ENCODE measurements at places on chromosomes 1 and 21.

GRCh38 chr1:27380224-27380623 is 2.9 kb downstream of the CD164L2 start:
- DNase-seq = no peak

DNA sequence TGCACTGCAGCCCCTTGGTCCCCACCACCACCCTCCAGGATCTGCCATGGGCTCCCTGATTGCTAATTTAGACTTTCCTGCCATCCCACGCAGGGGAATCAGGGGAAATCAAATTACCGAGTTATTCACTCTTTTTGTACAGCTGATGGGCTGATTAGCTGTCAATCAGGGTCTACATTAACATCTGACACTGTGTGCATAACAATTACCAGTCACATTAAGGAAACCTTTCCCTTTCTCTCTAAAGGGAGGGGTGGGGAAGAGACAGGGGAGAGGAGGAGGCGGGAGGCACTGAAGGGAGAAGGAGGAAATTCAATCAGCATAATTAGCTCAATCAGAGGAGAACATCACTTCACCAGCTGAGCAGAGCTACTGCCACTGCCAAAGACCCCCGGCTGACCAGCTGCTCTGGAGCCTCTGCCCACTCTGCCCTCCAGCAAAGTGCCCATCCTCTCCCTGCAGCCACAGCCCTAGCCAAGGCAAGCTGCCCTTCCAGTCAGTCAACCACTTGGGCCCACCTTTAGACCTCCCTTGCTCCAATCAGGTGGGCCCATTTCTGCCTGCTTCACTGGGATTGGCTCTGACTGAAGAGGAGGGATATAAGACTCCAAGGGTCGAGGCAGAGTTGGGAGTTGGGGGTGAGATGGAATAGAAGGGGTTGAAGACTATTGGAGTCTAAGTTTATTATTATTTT is 199.3 kb upstream of the ZC3H12A start:
- DNase-seq = no peak

DNA sequence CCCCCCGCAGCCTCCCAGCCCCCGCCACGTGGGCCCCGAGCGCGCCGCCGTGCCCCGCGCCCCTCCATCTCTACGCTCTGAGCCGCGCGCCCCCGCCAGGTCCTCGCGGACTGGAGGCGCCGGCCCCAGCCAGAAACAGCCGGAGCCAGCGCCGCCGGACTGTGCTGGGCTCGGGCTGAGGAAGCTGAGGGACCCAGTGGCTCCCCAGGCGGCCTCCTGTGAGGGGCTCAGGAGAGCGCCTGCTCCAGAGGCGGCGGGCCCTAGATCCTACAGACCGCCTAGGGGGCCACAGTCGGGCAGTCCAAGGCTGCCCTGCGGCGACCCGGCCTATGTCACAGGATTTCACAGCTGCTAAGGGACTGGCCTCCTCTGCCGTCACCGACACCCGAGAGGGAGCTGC is 82.1 kb downstream of the NENF start:
- no peak for DNase-seq

- no peak for DNase-seq
Observed at GRCh38 chr1:180343921-180344769, 114.1 kb downstream of the LHX4 start.

GRCh38 chr1:8816831-8817411 is 519 bp downstream of the RERE start:
- DNase-seq = peak; percentile 7

DNA sequence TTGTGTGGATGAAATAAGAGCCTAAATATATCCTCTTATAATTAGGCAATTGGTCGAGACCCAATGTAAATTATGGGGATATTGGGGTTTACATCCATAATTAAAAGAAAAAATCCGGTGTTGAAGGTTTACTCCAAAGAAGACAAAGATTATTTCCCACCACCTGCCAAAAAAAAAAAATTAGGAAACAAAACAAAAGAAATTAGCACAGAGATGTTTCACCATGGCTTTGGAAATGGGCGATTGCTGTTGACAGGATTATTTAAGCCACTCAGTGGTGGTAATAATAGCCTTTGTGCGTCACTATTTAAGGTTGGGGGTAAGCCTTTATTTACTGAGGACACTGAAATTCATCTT is 585 bp upstream of the GLRX2 start:
- no peak for DNase-seq

DNA sequence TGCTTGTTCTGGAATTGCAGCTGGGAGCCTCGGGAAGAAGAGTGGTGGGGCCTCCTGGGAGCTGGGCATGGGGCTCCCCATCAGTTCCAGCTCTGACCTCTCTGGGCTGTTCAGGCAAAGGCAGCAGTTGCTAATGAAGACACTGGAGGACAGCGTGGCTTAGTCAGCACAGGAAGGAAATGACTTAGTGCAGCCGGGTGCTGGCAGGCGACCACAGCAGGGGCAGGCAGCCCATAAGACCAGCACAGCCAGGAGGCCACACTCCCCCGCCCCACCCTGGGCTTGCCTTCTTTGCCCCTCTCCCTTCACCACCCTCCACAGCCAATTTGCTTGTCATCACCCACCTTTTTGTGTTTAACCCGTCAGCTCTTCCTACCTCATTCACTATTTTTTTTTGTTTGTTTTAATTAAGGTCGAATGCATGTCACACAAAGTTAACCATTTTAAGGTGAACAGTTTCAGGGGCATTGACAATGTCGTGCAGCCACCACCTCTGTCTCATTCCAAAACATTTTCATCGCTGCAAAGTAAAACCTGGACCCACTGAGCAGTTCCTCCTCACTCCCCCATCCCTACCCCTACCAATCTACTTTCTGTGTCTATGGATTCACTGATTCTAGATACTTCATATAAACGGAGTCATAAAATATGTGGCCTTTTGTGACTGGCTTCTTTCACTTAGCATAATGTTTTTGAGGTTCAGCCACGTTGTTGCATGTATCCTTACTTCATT is 10.9 kb downstream of the OLIG2 start:
- DNase-seq = peak; percentile 37

DNA sequence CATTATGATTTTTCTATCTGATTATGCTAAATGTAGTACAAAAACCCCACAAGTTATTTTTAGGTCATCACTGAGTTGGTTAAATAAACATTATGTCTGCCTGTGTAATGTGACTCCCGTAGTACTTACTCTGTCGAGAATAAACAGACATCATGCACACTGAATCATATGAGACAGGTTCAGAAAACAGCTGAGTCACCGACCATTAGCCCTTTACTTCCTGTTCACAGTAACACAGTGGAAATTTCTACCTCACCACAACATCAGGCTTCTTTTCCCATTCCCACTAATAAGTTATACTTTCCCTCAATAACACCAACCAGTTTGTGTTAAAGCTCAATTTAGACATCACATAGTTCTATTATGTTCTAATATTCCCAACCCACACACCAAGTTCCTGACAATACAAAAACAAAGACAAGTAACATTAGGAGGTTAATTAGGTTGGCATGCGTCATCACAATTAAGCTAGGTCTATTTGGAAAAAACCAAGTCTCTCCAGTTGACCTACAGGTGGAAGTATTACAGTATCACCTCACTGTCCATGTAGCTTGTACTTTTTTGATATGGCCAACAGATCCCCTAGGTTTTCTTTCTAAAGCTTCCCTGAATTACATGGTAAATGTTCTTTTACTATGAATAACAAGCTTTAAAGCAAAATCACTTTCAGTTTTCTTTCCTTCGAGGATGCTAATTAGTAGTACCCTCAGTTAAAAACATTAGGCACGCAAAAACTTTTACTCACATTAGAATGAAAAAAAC is 154.2 kb downstream of the EIF4G3 start:
- peak; percentile 69 for DNase-seq

DNA sequence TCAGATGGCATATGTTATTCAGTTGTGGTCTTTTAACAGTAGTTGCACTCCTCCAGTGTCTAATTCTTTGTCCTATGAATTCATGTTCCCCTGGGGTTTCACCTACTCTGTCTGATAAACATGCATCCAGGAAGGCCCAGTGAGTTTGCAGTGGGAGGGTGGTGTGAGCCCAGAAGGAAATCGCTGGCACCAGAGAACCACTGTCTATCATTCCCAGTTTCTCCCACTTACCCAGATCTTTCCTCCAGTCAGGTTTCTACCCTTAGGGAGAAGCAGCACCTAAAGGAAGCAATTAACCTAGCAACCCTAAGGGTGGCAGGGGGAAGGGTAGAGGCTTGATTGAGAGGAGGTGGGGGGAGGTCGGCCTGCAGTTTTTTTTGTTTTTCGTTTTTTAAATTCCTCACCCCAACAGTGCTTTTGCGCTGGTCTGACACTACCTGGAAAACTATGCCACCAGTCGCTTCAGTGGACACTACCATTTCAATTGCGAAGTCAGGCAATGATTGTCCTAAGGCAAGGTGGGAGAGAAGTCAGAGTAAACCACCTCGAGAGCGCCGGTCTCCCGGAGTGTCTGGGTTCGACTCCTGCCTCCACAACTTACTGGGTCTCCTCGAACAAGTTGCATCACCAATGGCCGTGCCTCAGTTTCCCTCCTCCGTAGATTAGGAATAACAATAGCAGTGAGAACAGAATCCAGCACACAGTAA is 766 bp upstream of the SLC44A3 start:
- DNase-seq = no peak

DNA sequence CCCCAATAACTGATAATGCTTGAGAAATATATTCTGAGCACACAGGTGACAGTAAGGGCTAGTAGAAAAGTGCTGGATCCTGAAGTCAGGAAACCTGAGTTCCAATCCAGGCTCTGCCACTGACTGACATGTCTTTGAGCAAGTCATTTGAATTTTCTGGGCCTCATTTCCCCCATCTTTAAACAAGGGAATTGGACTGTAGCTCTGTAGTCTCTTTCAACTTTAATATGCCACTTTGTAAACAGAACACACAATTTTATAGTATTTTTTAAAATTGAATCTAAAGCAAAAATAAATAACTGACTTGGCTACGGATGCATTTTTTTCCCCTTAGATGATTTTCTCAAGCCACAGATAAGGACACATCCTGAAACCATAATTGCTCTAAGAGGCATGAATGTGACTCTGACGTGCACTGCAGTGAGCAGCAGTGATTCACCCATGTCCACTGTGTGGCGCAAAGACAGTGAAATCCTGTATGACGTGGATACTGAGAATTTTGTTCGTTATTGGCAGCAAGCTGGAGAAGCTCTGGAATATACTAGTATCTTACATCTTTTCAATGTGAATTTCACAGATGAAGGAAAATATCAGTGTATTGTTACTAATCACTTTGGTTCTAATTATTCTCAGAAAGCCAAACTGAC is 37.0 kb downstream of the LRIG2 start:
- DNase-seq = no peak

- no peak for DNase-seq
Observed at GRCh38 chr1:204225841-204226735, 12.3 kb upstream of the GOLT1A start.

DNA sequence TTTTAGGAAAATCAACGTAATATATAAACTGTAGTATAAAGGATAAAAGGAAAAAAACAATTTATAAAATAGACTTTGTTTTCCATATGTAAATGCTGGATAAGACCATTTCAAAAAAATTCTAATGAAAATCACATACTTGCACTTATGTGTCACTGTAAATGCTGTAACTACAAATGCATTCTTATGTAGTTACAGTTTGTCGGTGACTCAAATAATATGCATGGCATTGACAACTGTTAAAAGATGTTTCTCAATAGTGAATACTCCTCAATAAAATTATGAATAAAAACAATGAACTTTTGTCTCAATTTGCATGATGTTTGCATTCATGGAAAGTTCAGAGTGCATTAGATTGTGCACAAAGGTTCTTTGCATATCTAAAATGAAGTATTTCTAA is 614.0 kb upstream of the CHRM3 start:
- DNase-seq = no peak

GRCh38 chr1:7942214-7942921 is 1.7 kb upstream of the TNFRSF9 start:
- DNase-seq = peak; percentile 36

DNA sequence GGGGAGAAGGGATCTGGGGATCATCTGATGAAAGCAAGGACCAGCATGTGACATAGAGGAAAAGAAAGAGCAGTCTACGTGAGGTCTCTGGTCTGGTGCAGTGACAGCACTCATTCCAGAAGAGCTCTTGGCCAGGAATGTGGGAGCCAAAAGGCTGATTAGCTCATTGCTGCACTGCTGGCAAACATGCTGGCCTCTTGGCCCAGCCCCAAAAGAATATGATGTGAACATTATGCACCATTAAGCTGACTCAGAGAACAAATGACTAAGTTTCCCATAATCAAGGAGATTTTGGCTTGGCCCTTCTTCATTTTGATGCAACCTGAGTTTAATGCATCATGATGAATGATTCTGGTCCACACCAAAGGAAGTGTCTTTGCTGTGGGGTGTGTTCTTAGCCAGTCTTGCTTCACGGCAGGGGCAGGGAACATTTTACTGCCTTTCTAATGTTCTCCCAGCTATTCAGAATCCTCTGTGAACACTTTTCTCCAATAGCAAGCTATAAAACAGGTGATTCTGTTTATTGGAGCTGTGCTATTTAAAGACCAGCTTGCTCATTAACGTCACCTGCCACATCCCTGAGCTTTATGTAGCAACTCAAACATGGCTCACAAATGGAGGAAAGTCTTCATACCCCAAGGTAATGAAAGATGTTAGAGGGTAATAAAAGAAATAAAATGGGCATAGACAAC is 55.1 kb downstream of the PCBP3 start:
- DNase-seq = no peak

GRCh38 chr21:33943293-33943692 is 27.7 kb upstream of the ATP5PO start:
- DNase-seq = no peak

DNA sequence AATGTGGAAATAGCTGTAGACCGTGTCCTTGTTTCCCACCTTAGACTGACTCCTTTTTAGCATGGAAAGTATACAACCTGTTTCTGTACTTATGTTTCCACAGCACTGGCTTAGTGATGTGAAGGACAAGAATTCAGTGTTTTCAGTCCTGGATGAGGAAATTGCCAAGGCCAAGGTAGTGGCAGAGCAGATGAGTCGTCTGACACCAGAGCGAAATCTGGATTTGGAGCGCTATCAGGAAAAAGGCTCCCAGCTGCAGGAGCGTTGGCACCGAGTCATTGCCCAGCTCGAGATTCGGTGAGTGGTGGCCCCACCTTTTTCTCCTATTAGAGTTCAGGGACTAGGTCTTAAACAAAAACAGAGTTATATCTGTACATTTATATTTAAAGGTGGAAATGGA is 112.6 kb downstream of the MACF1 start:
- no peak for DNase-seq

DNA sequence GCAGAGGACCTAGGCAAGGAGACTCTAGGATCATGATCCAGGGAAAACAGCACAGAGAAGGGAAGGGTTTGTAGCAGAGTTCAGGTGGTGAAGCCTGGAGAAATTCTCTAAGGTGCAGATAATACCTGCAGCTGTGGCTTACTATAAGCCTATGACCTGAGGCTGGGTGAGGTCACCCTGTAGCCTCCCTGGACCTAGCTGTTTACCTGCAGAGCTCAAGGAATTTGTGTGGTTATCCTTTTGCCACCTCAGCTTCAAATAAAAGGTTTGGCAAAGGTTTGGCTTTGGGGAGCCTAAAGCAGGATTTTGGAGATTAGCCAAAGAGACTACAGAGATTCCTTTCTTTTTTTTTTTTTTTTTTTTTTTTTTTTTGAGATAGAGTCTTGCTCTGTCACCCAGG is 79.5 kb upstream of the ZNF648 start:
- no peak for DNase-seq
